ENCODE measurements at places on chromosomes 1 and 21. TPM values are rescaled to one million over a fixed set of nuclear protein-coding genes. Genes with fewer than 3 reads are reported as not detected.

DNA sequence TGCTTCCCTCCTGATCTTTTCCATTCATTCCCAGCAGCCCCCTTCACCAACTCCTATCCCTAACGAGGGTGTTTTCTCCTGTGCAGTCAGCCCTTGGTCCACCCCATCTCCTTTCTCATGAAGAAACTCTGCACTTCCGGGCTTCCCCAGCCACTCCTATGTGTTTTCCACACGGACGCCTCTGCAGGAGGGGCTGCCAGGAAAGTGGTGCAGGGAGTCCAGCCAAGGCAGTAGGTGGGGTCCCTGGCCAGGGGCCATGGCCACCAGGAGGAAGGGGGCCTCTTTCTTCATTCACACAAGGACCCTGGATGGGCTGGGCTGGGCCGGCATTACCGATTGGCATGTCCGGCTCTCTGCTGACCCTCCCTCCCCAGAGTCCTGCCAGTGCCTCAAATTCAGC is 72.8 kb upstream of the EFHD2 start:
- DNase-seq = no peak
- H3K27me3 ChIP-seq = peaks cover 12% of the 10 kb centered on the region
- H3K27ac ChIP-seq = no peak overlapping the region
- peaks cover 12% of the 10 kb centered on the region for H3K36me3 ChIP-seq
- H3K4me1 ChIP-seq = peaks cover 17% of the 10 kb centered on the region

Gene PAQR6
- total RNA-seq = 8.4 TPM

GRCh38 chr21:34743831-34744230 is 75.0 kb downstream of the CLIC6 start:
- no peak for DNase-seq
- no peak overlapping the region for H3K27ac ChIP-seq
- H3K4me3 ChIP-seq = no peak overlapping the region
- H3K4me1 ChIP-seq = peaks cover 10% of the 10 kb centered on the region
- peaks cover 3% of the 10 kb centered on the region for H3K27me3 ChIP-seq

DNA sequence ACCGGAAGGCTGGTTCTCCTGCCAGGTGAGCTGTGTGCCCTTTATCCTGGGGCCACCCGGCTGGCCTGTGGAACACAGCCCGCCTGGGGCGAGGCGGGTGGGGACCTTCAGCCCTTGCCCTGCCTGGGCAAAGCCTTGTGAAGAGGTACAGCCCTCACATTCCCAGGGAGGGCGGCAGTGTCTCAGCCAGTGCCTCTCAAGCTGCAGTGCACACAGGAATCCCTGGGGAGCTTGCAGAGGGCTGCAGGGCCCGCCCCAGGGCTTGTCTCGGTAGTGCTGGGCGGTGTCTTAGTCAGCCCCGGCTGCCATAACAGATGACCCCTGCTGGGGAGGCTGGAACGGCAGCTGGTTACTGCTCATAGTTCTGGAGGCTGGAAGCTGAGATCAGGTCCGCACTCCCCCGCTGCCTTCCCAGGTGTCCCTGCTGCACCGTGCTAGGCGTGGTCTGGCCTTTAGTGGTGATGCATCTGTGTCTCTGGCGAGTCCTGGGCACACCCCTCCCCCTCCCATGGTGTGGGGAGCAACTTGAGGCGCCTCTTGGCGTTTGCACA is 12.6 kb downstream of the DFFB start:
- H3K27me3 ChIP-seq = peaks cover 8% of the 10 kb centered on the region
- peaks cover 26% of the 10 kb centered on the region for H3K36me3 ChIP-seq
- H3K4me3 ChIP-seq = no peak overlapping the region

- no peak overlapping the region for H3K27ac ChIP-seq
- DNase-seq = no peak
- H3K27me3 ChIP-seq = no peaks in the 10 kb centered on the region
- H3K4me1 ChIP-seq = no peaks in the 10 kb centered on the region
- peak overlapping the region; percentile 9 for H3K4me3 ChIP-seq
Observed at GRCh38 chr1:12293416-12293815, 63.6 kb downstream of the VPS13D start.

DNA sequence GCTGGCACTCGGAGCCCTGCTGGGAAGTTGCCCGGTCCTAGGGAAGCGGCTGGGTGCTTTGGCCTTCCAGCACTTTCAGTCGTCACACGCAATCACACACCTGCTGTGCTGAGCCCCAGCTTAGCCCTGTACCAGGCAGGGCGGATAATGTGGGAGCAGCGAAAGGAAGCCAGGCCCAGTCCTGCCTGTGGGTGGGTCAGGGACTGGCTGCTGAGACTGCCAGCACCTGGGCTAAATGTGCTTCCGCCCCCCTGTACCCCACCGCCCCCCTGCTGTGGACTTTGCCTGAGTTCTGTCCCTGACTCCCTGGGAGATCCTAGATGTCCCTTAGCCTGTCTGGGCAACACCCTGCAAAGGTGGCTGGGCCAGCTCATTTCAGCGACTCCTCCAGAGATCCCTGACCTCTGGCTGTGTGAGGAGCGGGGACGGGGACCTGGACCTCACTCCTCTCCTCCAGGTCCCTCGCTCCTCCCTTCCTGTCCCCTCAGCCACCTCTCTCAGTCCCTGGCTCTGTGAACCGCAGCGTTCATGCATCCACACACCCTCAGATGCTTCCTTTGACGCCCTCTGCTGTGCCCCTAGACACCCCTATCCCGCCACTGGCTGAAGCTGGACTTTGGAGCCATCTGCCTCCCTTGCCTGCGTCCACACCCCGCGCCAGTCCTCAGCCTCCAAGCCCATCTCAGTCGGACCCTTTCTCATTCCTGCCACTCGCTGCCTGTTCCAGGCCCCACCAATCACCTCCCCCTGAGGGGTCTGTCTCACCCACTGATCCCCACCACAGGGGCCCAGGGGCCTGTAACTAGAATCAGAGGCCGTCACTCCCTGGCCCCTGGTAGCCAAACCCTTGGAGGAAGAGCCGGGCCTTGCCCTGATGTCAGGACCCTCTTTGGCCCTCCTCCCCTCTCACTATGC is 1.4 kb downstream of the MMEL1 start:
- no peak for DNase-seq
- H3K4me3 ChIP-seq = peak overlapping the region; percentile 14
- peak overlapping the region; percentile 37 for H3K27ac ChIP-seq
- peaks cover 22% of the 10 kb centered on the region for H3K27me3 ChIP-seq
- peaks cover 7% of the 10 kb centered on the region for H3K36me3 ChIP-seq

DNA sequence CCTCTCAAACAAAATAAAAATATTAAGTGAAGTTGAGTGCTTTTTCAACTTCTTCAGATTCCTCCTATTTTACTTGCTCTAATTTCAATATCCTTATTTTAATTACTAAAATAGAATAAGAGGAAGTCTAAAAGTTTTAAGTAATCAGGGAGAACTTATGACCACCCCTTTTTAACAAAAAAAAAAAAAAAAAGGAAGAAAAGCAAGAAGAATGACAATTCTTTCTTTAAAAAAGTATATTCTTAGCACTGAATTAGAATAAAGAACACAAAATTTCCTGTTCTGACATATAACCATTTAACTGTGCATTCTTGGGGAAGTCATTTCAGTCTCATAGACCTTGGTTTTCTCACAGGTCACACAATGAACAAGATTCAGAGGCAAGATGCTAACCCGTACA is 46.8 kb downstream of the SAMSN1 start:
- no peaks in the 10 kb centered on the region for H3K27me3 ChIP-seq
- no peak for DNase-seq
- no peak overlapping the region for H3K27ac ChIP-seq
- no peaks in the 10 kb centered on the region for H3K4me1 ChIP-seq

GRCh38 chr1:92921031-92922023 is 39.9 kb downstream of the DIPK1A start:
- DNase-seq = no peak
- H3K36me3 ChIP-seq = no peaks in the 10 kb centered on the region
- H3K4me3 ChIP-seq = no peak overlapping the region
- peaks cover 3% of the 10 kb centered on the region for H3K27me3 ChIP-seq
- H3K4me1 ChIP-seq = no peaks in the 10 kb centered on the region

Gene UBAP2L
- 243 TPM for total RNA-seq

Gene C8B
- total RNA-seq = not detected

DNA sequence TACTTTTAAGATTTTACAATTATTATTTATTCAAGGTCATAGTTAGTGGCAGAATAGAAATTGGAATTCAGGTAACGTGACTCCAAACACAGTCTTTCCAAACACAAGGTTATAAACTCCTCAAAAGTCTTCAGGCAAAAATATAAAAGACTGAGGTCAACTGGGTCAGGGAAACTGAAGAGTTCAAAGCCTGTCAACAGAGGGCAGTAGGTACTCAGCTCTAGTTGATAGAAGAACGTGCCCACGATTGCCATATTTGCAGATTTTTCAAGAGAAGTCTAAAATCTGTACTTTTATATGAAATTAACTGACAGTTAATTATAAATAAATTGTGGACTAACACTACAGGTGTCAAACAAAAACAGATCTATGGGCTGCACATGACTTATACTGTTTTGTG is 135.0 kb downstream of the LHX4 start:
- H3K4me3 ChIP-seq = no peak overlapping the region
- no peak overlapping the region for H3K27ac ChIP-seq
